Left colon (tissue), 2 donors: ENCODE measurements at places on chromosomes 1 and 21.

GRCh38 chr1:59409549-59409948 lies 112.7 kb downstream of the FGGY start:
- DNase-seq = no peak

- no peak for DNase-seq
Measured at GRCh38 chr1:116465845-116466685, 93.0 kb downstream of the ATP1A1 start.

- no peak for DNase-seq
Measured at GRCh38 chr1:245290836-245291235, 136.1 kb downstream of the KIF26B start.

- no peak for DNase-seq
Measured at GRCh38 chr1:107782217-107782845, 182.6 kb downstream of the VAV3 start.

DNA sequence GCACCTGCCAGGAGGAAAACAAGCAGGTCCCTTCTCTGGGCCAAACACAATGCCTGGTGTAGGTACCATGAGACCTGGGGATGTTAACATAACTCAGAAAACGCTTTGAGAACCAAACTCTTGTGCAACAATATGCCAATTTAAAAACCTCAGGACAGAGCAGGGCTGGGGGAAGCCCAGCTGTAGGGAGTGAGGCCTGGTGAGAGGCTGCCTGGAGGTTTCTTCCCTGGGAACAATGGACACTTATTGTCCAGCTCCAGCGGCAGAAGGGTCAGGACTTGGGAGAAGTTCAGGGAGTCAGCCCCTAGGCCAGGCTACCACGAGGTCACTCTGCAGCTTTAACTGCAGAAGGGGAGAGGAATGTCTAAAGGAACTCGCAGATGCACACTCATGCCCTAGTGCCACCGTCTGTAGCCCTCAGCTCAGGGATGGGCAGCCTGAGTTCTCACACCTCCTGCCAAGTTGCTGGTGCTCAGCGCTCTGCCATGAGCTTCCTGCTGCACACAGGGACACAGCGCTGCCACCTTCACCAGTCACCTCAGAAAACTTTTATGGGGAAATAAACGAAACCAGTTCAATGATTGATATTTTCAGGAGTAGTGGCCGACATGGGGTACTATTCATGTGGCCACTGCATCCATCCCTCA lies 8.5 kb downstream of the GPR157 start:
- no peak for DNase-seq

GRCh38 chr1:225533238-225533637 lies 105.4 kb upstream of the LBR start:
- no peak for DNase-seq

- DNase-seq = no peak
Measured at GRCh38 chr1:228313536-228314277, 92.9 kb downstream of the TRIM11 start.

- DNase-seq = no peak
Measured at GRCh38 chr1:228400692-228401454, 5.8 kb downstream of the TRIM11 start.

DNA sequence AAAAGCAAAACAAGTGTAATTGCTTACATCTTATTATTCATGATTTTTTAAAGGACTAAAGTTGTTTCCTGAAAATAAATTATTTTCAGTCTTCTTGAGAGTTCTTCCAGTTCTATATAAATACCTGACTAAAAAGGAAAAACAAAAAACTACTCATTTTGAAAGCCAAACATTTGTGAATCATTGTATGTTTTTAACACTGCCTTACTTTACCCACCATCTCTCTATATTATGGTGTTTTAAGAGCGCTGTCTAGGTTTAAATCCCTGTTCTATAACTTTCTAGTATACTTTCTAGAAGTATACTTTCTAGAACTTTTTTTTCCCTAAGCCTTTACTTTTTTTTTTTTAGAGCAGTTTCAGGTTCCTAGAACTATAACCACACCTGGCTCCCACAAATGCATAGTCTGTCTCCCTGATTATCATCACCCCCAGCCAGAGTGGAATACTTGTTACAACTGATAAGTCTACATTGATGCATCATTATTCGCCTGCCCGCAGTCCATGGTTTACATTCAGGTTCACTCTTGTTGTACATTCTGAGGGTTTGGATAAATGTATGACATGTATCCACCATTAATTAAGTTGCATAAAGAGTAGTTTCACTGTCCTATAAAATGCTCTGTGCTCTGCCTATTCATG lies 9.8 kb downstream of the RSBN1 start:
- no peak for DNase-seq

DNA sequence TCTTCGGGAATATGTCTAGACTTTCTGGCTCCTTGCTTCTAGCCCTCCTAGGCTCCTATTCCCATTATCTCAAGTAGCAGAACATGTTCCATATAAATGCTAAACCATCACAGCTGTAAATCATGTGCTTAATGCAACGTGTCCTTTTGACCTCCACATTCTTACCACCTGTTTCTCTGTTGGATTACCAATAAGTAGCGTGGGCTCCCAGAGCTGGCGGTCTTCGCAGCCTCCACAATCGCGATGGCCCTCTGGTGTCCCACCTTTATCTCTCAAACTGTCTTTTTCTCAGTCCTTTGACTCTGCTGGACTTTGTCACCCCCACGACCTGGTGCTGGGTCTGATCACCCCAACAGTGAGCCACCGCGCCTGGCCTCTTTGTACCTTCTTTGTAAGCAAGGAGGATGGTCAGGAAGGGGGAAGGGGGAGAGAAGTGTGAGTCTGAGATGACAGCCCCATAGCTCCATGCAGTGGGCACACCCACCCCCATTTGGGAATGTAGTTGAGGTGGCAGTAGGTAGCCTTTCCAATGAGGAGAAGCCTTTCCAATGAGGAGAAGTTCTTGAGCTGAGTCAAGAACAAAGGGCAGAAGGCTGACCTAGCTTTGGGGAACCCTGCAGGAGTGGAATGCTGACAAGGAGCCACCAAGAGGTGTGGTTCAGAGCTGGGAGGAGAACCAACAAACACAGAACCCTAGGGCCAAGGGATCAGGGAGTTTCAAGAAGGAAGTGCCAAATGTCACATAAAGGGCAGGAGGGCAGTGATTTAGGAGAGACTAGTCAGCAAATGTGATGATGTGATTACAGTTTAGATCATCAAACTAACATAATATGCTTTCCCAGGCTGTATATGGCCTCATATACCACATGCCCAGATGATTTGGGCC lies 14.2 kb downstream of the TRAF5 start:
- DNase-seq = no peak

- no peak for DNase-seq
Measured at GRCh38 chr1:32954168-32954567, 10.4 kb downstream of the RNF19B start.

- peak; percentile 18 for DNase-seq
Measured at GRCh38 chr1:156600733-156601121, 552 bp downstream of the GPATCH4 start.

GRCh38 chr1:21659924-21660326 lies 9.2 kb downstream of the RAP1GAP start:
- no peak for DNase-seq

DNA sequence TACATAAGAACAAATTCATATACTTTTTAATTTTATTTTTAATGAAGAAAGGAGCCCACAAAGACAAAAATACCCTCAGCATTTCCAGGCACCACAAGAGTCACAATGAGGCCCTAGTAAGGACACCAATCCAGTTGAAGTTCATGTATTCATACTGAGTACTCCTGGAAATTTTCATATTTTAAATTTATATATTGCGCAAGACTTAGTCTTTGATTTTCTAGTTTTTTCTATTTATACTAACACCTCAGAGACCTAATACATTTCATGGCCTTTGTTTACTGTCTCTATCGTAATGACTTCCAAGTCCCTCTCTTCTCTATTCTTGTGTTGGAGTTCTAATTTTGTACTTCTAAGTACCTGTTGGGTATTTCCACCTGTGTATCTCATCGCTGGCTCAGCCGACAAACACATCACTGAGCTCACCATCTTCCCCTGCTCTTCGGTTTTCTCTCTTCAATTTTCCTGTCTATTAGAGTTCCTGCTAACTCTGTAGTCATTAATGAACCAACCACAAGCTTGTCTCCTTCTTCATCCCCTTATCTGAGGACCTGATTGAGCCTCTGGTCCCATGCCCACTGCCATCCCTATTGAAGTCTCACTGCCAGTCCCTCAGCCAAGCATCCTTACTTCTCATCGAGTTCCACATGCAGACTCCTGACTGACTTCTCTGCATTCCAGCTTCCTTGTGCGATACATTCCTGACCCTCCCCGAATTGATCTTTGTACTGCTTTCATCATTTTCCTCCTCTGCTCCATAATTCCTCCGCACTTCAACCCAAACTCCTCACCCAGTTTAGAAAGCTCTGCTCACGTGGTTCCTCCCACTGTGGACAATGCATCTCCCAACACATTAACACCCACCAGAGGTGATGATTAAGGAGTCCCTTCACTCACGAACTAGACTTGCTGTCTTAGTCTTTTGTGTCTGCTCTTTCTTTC lies 17.3 kb upstream of the IRF2BP2 start:
- no peak for DNase-seq

DNA sequence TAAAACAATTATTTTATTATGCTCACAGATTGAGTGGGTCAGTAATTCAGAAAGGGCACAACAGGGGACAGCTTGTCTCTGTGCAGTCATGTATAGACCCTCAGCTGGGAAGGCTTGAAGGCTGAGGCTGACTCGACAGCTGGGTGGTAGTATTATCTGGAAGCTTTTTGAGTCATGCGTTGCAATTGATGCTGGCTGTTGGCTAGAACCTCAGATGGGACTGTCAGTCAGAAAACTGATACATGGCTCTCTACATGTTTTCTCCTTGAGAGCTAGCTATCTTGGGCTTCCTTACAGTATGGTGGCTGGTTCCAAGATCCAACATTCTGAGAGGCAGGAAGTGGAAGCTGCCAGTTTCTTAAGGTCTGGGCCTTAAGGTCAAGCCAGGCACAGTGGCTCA lies 61.5 kb upstream of the SELENON start:
- no peak for DNase-seq

GRCh38 chr1:818618-819291 lies 105.0 kb upstream of the SAMD11 start:
- DNase-seq = no peak

DNA sequence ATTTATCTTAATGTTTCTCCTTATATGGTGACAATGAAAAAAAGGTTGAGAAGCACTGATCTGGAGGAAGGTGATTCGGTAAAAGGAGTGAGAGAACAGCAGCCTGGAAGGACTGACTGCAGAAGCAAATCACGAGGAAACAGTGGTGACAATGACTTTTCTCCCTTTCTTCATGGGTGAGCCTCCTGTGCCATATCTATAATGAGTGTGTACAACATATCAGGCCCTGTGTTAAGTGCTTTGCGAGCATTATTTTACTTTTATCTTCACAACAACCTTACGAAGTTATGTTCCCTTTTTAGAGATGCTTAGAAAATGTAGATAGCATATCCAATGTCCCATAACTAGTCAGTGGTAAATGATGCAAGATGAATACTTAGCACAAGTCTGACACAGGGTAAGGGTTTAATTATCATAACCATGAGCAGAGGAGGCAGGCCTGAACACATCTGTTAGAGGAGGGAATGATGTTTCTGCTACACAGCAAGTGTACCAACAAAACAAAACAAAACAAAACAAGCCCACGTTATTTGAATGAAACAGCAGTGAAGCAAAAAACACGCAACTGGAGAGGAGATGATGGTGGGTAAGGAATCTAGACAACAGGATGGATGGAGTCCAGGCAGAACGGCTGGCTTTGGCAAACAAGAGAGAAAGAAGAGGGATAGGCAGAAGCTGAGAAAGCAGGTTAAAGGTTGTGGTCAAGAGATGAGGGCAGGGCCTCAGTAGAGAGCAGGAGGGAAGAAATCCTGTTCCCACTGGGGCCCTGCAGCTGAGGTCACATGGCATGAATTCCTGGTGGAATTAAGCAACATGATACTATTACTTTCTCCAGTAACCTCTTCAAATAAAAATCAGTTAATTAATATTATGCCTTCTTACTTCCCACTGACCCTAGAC lies 29.6 kb downstream of the GNG12 start:
- DNase-seq = no peak

DNA sequence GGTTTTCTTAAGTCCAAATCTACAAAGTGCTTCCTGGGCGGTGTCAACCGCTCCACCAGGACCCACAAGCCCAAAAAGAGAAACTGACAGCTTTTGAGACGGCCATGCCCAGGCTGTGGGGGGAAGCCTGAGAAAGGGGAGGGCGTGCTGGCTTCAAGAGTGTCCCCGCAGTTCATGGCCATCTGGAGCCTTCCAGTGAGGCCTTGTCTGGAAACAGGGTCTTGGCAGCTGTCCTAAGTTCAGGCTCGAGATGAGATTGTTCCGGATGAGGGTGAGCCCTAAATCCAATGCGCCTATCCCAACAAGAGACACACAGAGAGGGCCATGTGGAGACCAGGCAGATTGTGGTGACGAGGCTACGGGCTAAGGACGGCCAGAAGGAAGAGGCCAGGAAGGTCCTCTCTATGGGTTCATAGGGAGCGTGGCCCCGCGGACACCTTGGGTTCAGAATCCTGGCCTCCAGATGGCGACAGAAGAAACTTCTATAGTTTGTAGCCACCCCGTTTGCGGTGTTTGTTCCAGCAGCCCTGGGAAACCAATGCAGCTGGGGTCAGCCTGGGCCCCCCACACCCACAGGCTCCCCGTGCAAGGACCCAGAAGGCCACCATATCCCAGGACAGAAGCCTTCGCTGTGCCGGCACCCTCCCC lies 70.2 kb downstream of the ARHGEF16 start:
- no peak for DNase-seq

GRCh38 chr21:17446737-17447136 lies 66.1 kb upstream of the CXADR start:
- DNase-seq = no peak

GRCh38 chr21:29940991-29941390 lies 1.2 kb upstream of the GRIK1 start:
- no peak for DNase-seq

DNA sequence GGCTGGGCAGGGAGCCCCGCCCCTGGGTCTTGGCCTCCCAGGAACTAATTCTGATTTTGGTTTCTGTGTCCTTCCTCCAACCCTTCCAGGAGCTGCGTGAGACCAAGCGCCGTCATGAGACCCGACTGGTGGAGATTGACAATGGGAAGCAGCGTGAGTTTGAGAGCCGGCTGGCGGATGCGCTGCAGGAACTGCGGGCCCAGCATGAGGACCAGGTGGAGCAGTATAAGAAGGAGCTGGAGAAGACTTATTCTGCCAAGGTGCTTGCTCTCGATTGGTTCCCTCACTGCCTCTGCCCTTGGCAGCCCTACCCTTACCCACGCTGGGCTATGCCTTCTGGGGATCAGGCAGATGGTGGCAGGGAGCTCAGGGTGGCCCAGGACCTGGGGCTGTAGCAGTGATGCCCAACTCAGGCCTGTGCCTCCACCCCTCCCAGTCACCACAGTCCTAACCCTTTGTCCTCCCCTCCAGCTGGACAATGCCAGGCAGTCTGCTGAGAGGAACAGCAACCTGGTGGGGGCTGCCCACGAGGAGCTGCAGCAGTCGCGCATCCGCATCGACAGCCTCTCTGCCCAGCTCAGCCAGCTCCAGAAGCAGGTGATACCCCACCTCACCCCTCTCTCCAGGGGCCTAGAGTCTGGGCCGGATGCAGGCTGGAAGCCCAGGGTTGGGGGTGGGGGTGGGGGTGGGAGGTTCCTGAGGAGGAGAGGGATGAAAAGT lies 18.5 kb upstream of the SEMA4A start:
- no peak for DNase-seq

DNA sequence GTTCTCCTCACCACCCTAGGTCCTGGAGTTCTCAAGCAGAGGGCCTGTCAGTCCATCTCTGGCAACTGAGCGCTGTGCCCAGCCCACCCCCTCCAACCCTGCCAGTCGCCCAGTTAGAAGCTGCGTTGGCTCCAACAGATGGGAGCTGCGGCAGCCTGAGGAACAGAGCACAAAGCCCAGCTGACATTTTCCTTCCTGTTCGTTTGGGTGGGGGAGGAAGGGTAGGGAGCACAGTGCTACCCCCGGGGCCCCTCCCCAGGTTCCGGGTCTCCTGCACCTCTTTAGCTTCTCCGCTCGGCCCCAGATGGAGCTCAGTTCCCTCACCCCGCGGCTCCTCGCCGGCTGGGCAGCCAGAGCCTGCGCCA lies 1.4 kb downstream of the LRRN2 start:
- no peak for DNase-seq
